Stimulated activated CD8-positive, alpha-beta memory T cell treated with anti-CD3 and anti-CD28 coated beads, Interleukin-7, amount 100 ng/mL, for 1 hour (primary cell): ENCODE measurements at places on chromosomes 11 and 22.

- DNase-seq: no peak
Measured at GRCh38 chr22:27554106-27554811, 247.3 kb downstream of the MN1 start.

DNA sequence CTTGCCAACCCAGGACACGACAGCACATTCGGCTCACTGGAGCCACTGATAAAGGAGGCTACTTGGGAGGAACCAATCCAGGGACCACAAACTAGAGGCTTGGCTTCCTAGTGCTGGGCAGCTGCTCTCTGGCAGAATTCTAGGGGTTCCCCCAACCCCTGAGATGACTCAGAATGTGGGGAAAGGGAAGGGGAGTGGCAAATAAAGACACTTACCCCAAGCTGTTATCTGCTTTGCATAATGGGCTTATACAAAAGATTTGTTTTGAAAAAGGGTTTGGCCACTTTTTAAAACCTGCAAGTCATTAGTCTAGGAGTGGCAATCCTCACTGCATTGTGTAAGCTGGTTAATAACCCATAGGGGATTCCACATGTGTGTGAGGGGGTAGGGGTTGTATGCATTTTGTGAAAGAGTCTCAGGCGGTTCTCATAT, 64.1 kb upstream of the LMO1 start:
- no peak for DNase-seq

- DNase-seq: no peak
Measured at GRCh38 chr11:99325847-99326246, 305.1 kb downstream of the CNTN5 start.

DNA sequence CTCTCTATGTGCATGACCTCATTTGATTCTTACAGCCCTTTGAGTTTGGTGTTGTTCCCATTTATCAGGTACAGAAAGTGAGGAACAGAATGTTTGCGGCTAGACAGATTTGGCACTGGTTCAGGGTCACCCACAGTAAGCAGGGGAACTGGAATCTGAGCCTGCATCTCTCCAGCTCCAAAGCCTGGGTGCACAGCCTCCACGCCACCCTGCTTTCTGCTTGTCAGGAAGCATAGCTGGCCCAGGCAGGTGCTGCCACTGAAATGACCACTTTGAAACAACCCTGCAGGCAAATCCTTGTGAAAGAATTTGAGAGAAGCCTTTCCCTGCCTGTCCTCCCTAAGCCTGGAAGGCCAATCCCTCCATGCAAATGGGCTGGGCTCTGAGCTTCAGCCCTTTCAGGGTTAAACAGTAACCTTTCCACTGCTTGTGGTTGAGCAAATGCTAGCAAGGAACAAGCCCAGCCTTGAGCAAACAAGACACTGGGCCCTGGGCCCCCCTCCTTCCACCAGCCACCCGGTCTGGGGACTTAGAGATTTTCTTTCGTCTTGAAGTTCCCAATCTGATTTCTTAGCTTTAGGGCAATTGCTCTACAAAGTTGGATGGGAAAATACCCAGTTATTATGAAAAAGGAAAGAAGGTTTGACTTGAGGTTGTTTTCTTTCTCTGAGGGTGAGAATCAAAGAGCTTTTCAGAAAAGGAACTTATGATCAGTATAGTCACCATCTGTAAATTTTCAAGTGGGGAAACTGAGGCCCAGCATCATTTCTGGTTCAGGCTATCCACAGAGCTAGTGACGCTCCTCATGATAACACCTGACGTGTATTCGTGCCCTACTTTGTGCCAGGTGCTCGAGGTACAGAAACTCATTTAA, 19.4 kb downstream of the EHF start:
- no peak for DNase-seq

DNA sequence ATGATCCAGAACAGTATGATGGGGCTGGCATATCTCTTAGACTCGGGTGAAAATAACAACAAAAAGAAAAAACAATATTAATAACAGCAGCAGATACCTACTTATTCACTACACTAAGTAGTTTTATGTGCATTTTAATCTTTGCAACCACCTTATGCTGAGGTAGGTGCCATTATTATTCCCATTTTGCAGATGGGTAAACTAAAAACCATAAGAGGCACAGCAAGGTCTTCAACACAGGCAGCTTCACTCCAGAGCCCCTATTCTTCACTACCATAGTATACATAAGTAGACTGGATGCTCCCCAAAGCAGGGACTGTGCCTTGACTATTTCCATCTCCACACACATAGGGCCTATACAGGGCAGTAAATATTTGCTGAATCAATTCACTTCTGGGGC, 41.0 kb downstream of the CLPB start:
- DNase-seq: no peak

DNA sequence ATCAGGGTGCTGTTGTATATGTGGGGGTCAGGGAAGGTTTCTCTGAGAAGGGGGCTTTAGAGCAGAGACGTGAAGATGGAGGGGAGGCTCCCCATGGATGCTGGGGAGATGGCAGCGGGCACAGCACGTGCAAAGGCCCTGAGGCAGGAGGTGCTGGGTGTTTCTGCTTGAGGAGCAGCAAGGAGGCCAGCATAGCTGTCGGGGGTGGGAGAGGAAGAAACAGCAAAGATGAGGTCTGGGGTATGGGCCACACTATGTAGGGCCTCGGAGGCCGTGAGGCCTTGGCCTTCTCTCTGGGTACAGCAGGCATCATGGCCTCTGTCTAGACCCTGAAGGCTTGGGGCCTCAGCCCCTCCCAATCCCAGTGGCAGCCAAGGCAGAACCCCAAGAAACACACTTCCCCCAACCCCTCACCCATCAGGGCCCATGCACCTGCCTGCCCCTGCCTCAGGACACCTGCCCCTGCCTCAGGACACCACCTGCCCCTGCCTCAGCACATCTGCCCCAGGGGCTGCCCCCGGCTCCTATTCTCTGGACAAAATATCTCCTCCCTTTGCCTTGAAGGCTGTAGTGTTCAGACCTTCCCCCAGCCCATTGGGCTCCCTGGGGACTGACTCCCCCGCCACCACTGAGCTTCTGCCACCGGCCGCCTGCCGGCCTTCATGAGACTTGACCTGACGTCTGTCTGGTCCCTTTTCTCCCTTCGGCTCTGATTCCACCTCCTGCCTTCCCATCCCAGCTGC, 6.2 kb downstream of the ALDH3B1 start:
- no peak for DNase-seq

GRCh38 chr11:125154378-125155099, 10.0 kb upstream of the PKNOX2 start:
- DNase-seq: no peak

DNA sequence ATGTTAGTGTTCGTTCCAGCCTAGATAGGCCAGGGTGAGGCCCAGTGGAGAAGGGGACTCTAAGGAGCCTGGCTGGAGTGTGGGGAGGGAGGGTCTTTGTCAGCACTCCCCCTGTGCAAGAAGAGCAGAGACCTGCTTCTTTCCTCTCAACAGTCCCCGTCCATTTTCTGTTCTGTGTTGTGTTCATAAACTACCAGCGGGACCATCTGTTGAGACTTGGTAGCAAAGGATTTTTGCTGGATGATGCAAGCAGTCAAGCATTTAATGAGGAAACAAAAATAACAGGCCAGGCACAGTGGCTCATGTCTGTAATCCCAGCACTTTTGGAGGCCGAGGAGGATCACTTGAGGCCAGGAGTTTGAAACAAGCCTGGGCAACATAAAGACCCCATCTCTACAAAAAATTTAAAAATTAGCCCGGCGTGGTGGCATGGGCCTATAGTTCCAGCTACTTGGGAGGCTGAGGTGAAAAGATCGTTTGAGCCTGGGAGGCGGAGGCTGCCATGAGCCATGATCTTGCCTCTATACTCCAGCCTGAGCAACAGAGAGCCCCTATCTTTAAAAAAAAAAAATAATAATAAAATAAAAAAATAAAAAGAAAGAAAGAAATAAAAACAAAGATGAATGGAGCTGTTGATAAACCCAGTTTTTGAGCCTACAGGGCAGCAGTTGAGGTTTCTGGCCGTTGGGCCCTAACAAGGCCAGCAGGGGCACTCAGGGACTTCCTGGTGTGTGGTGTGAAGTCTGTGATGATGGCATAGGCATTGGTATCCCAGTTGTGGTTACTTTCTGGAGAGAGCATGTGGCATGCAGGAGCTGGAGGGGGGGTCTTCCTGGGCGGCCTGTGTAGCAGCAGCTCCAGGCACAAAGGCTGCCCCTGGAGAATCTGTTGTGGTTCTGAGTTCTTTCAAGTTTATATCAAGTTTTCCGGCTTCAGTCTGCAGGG, 1.7 kb upstream of the TXNRD2 start:
- no peak for DNase-seq
